ENCODE measurements at places on chromosomes 6 and 20. TPM values are rescaled to one million over a fixed set of nuclear protein-coding genes. Genes with fewer than 3 reads are reported as not detected.

DNA sequence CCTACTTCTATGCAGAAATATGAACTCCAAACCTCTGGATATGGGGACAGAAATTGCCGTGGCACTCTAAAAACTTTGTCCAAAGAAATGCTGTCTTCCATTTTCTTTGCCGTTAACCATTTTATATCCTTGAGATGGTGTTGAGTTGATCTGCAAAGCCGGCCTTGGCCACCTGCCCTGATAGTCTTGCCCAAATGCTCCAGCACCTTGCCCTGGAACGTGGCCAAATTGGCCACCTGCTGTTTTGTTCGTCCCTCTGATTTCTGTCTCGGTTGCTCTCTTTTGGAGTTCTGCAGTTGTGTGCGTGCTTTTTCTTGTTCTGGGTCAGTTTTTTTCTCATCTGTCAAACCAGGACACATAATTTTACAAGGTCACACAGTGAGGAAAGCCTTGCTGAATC, 239.7 kb upstream of the GMDS start:
- ATAC-seq, result no peak

GRCh38 chr6:154852687-154853086, 119.5 kb downstream of the SCAF8 start:
- no peak for ATAC-seq

DNA sequence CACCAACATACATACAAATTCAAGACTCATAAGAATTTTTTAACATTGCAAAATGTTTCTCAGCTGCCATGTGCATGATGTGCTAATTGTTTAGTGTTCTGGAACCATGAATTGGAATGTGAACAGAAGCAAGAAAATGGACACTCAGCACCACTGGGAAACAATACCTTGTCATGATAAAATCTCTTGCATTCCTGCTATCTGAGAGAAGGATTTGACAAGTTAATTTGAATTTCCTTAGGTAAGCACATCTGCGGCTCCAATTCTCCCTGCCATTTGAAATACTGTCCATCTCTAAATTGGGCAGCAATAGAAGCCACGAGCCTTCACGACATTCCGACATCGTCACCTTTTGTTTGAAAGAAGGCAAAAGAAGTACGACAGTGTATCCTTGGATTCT, 1104.6 kb upstream of the MAP3K7 start:
- ATAC-seq, result no peak

DNA sequence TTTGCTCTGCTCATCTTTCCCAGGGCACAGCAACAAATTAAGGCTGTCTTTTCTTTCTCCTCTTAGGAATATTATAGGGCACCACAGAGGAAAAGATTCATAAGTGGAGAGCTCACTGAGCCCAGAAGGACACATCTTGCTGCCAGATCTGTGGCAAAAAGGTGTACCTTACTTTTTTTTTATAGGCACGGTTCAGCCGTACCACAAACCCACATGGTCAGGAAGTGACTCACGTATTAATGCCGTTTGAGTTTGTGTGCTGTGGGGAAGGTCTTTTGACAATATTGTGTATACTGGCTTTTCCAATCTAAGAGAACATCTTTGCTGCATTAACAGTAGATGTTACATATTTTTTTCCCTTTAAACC, 28.4 kb downstream of the PAQR8 start:
- peak; percentile 25 for ATAC-seq

- ATAC-seq, result no peak
These were observed 500 bp downstream of the LTV1 start for GRCh38 chr6:143843677-143843999.

DNA sequence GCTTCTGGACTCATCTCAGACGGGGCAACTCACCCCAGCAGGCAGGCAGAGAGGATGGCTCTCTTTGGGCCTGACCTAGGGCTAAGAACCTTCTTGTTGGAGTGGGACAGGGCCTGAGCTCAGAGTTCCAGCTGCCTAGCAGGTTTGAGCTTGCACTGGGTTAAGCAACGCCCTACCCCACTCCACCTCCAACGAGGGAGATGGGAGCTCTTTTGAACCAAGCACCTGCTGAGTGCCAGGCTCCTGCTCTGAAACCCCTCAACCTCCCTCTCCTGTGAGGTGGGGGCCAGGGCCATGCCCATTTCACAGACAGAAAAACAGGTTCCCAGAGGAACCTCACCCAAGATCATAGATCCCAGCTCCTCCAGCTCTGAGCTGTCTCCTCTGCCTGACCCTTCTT, 54.3 kb downstream of the SNAI1 start:
- ATAC-seq, result no peak

DNA sequence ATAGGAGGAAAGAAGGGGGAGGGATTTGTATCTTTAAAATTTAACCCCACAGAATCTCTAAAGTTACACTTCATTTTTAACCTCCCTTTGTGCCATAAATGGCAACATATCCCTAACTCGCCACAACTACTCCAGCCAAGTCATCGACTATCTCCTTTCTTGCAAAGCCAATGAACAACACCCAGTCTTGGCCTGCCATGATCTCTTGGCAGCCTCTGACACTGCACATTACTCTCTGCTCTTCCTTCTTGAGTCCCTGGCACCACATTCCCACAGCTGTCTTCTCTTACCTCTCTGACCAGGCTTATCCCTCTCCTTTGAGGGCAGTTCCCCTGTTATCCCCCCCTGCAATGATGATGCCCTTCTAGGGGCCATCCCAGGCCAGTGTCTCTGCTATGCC, 42.5 kb downstream of the MBOAT1 start:
- ATAC-seq, result no peak

GRCh38 chr20:36344517-36345132, 38.5 kb downstream of the DLGAP4 start:
- ATAC-seq, result no peak

GRCh38 chr20:22757424-22758183, 173.2 kb upstream of the FOXA2 start:
- no peak for ATAC-seq

STMND1 gene
- not detected for total RNA-seq

- no peak for ATAC-seq
These were observed 107.4 kb upstream of the TENT5A start for GRCh38 chr6:81859884-81860283.

- no peak for ATAC-seq
These were observed 85.9 kb downstream of the SYNJ2 start for GRCh38 chr6:158067436-158068015.

TREM2 gene
- 0.54 TPM for total RNA-seq

DNA sequence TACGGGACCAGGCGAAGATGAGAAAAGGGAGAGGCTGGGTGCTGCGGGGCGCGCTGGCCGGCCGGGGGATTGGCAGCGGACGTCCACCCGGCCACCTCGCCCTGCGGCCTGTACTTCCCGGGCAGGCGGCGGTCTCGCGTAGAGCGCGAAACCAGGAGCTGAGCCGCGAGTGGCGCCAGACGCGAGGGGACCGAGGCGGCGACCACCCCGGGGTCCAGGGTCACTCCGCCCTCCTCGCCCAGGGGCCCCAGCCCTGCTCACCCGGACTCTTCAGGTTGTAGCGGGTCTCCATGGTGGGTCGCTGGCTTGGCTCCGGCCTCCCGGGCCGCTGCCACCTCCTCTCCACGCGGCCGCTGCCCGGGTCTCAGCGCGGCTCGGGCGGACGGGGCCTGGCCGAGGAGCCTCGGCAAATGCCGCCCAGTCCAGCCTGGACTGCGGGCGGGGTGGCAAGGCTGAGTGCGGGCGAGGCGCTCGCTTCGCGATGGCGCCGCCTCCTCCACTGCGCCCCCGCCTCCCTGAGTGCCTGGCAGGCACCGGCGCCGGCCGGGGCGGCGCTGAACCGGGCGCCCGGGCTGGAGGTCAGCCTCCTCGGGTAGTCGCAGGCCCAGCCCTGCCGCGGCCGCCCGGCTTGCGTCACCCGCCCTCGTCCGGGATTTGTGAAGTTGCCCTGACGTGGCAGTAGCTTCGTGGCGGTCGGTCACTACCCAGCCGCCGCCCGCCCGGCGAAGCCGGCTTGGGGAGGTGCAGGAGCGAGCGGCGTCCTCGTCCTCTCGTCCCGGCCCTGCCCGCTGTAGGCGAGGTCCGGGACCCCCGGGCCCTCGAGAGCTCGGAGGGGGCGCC, at the start of gene UBE2J1:
TSS of gene UBE2J1 (minus strand) at position 445 of the 840 bp plus-strand sequence. CDS start at position 292, 153 bp downstream.
- ATAC-seq, result peak; percentile 98

GRCh38 chr20:6719369-6719721, 48.1 kb upstream of the BMP2 start:
- peak; percentile 42 for ATAC-seq

ZSWIM1 gene
- total RNA-seq, result 8.9 TPM

GRCh38 chr6:54188846-54189245, 77.6 kb downstream of the MLIP start:
- no peak for ATAC-seq

DNA sequence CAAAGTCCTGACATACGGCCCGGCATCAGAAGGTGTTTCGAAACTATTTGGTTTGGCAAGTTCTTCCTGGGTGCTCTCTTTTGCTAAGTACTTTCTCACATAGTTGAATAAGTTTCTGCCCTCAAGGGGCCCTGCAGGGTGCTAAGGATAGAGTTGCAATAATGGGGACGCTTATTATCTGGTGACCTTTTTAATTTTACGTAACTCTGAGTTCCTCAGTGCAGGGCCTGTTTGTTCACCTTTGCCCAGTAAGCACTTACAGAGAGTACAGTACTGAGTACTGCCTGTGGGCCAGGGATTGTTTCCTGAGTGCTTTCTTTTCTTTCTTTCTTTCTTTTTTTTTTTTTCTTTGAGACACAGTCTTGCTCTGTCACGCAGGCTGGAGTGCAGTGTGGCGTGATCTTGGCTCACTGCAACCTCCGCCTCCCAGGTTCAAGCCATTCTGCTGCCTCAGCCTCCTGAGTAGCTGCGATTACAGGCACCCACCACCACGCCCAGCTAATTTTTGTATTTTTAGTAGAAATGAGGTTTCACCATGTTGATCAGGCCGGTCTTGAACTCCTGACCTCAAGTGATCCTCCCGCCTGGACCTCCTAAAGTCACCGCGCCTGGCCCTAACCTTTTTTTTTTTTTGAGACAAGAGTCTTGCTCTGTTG, 4.5 kb upstream of the PXMP4 start:
- ATAC-seq, result no peak

PAQR8 gene
- 21.1 TPM for total RNA-seq

GRCh38 chr6:16774437-16774836, 13.2 kb upstream of the ATXN1 start:
- no peak for ATAC-seq

LY86 gene
- total RNA-seq, result 3.9 TPM

GRCh38 chr6:163816441-163816840, 401.9 kb downstream of the QKI start:
- no peak for ATAC-seq

GRCh38 chr20:24462460-24463010, 6.9 kb upstream of the SYNDIG1 start:
- no peak for ATAC-seq

SMPD2 gene
- total RNA-seq, result 7.5 TPM

DNA sequence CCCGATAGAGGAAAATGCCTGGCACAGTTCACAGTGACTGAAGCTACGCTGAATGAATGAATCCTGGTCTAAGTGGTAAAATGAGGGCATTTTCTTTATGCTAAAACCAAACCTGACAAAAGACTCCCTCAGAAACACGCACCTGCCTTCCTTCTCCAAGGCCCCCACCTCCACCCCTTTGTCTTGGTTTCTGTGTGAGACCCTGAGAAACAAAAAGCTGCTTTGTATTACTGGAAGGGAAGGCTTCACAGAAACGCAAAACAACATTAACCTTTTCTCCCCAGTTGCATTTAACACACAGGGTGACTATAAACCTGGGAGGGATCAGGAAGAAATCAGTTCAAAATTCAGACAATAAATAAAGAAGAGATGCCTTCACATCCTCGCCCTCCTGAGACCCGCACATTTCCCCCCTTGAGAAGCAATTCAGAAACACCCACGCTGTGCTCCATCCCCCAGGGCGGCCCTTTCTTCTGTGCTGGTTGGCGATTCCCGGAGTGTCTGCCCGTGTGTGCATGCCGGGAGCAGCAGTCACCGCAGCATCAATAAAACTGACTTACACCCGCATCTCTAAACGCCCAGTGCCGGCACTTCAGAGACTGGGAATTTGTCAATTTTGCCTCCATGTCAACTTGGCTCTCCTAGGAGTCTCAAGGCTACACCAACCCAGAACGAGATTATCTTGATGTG, 67.2 kb upstream of the TRAF3IP2 start:
- no peak for ATAC-seq

LATS1 gene
- 41.2 TPM for total RNA-seq

- no peak for ATAC-seq
These were observed 8.5 kb downstream of the MTCH1 start for GRCh38 chr6:36977470-36977941.

GRCh38 chr20:1783245-1783644, 112.0 kb upstream of the SIRPA start:
- no peak for ATAC-seq

ABHD16B gene
- total RNA-seq, result not detected

DNA sequence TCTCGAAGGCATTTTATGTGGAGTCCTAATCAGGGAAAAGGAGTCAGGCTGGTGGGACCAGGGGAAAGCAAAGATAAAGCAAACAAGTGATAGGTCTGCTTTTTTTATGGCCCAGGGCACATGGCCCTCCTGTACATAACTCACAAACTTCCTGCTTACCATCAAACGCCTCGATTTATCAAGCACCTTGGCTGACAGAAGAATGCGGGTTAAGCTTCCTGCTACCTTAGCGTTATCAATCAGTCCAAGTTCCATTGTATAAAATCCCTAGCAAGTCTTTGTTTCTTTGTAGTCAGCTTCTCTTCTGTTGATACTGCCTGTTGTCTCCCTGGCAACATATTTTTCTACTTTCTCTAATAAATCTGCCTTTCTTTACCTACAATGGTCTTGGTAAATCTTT, 4.1 kb upstream of the TRIM27 start:
- no peak for ATAC-seq

- no peak for ATAC-seq
These were observed 31.3 kb downstream of the BCAS4 start for GRCh38 chr20:50826121-50826520.

Measured in gastroesophageal sphincter (tissue), 4 donors.